ENCODE measurements at places on chromosomes 11 and 22.

- no peak for DNase-seq
These were observed 78.5 kb downstream of the PLEKHA7 start for GRCh38 chr11:16935518-16936302.

DNA sequence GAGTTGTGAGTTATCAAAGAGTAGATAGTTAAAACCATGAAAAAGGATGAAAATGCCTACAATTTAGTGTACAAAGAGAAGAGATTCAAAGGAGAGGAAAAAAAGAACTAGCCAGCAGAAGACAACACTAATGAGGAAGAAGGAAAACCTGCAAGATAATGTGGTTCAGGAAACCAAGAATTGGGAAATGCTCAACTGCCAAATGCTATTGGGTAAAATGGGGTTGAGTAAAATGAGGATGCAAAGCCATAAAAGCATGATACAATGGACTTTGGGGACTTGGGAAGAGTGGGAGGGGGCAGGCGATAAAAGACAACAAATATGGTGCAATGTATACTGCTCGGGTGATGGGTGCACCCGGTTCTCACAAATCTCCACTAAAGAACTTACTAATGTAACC lies 7.6 kb upstream of the OR52K2 start:
- DNase-seq = no peak

GRCh38 chr11:114416441-114416961 lies 16.0 kb downstream of the RBM7 start:
- DNase-seq = no peak

- DNase-seq = no peak
These were observed 1.4 kb upstream of the SIGIRR start for GRCh38 chr11:416051-416756.

- no peak for DNase-seq
These were observed at the start of gene OR5A2 for GRCh38 chr11:59426361-59427067. OR5A2 (minus strand) TSS chr11:59426413; CDS start chr11:59422953, 3,460 bp downstream.

GRCh38 chr22:28857288-28857687 lies 26.1 kb upstream of the ZNRF3 start:
- DNase-seq = no peak

DNA sequence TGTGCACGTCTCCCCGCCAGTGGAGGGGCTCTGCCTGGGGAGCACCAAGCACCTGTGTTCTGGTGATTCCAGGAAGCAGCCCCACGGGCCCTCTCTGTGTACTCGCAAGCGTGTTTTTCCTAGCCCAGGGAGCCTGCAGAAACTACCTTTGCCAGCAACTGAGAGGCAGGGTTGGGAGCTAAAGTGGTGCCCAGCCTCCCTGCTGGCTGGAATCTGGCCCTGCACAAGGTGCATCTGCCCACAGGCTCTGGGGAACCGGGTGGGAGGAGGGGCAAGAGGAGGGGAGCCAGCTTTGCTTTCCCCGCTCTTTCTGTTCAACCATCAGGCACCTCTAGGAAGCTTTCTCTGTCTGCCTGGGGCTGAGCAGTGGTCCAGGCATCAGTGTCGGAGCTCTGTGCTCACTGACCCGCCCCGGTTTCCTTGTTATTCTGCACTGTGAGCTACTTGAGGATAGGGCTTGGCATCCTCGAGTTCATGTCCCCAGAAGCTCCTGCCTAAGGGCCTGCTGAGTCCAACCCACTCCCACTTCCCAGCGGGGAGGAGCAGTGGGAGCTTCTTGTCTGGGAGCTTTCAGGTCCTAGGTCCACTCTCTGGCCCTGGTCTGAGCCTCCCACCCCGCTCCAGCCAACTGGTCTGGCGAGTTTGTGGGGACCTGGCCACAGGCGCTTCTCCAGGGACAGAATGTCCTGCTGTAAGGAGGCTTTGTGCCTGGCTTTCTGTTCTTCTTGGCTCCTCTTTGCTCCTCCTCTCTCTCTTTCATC lies 14.9 kb downstream of the DAGLA start:
- no peak for DNase-seq

DNA sequence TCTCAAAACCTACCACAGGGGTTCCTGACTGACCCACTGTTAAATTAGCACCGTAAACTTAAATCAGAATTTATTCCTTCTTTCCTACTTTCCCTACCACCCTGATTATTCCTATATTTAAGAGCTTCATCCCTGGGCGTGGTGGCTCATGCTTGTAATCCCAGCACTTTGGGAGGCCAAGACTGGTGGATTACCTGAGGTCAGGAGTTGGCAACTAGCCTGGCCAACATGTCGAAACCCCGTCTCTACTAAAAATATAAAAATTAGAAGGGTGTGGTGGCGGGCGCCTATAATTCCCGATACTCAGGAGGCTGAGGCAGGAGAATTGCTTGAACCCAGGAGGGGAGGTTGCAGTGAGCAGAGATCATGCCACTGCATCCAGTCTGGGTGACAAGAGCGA lies 20.3 kb downstream of the ALG9 start:
- no peak for DNase-seq

- DNase-seq = no peak
These were observed 13.7 kb upstream of the POU2F3 start for GRCh38 chr11:120226242-120226641.

DNA sequence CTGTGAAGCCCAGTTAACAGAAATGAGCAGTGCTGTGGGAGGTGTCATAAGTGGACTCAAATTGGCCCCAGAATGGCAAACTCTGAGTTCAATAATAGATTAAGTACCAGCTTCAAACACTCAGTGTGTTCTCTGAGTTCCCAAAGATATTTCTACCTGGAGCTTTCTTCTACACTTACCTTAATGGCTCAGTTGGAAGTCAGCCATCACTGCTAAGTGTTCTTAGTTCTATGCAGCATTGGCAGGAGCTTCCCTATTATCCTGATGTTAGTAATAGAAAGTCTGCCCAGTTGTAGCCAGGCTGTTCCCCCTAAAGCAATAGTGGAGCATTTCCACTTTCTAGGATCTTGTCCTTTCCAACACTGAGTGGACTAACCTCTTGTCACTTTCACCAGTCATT lies 9.7 kb upstream of the PIK3IP1 start:
- DNase-seq = no peak

DNA sequence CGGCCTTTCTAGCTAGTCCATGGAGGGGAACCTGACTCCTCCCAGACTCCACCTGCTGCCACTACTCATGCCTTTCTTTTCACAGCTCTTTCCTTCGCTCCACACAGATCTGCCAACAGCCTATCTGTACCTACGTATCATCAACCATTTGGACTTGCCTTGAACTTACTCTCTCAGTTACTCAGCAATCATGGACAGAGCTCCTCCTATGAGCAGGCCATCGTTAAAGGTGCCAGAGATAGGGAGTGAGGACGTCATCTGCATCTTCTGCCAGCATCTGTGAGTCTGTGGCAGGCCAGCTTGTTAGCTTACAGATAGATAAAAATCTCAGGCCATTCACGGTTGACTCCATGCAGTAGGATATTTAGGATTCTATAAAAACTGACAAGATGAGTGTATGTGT lies 162.9 kb upstream of the ZBED5 start:
- DNase-seq = no peak

- no peak for DNase-seq
These were observed 139.6 kb downstream of the TRIM44 start for GRCh38 chr11:35802221-35802620.

DNA sequence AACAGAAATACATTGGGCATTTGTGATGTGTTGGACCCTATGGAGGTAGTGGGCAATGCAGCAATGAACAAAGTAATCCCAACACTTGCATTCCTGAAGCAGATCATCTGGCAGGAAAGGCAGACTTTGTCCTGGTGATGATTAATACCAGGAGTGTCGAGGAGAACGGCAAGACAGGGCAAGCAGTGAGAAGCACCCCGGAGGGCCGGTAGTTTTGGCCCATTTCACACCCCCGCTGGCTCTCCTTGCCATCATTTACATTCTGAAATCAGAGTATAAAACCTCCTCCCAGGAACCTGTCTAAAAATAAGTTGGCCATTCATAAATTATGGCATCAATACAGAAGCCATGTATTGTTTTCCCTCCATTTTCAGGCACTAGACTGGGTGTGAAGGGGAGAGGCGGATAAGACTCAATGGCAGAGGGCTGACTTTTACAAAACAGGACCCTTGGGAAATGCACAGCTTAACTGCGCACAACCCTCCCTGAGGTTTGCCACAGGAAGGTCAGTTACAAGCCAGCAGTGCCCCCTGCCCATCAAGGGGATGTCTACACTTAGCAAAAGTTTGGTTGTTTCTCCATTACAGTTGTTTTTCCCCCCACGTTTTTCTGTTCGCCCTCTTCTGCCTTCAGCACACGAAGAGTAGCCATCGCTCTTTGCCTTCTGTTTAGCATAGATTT lies 55.6 kb downstream of the OPCML start:
- no peak for DNase-seq

- no peak for DNase-seq
These were observed 49.5 kb downstream of the DNAJC24 start for GRCh38 chr11:31419138-31419537.

DNA sequence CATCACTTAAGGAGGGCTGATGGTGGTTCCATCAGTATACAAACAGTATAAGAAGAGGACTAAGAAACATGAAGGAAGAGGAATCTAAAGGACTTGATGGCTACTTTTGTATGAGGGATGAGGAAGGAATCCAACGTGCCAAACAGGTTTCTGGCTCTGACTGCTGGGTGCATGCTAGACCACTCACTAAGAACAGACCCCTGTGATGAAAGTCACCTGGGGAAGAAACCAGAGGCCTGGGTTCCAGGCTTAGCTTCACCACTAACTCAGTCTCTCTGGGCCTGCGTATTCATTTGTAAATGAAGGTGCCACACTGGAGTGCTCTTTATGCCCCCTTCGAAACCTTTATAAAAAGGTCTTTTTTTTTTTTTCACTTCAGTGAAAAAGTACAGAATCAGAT lies 55.1 kb downstream of the AAMDC start:
- DNase-seq = no peak

Data from activated CD4-positive, alpha-beta T cell treated with anti-CD3 and anti-CD28 coated beads, Interleukin-2, amount 50 U/mL, for 4 hours (primary cell).